Fibroblast of skin of left biceps (primary cell): ENCODE measurements at places on chromosomes 5 and 9.

DNA sequence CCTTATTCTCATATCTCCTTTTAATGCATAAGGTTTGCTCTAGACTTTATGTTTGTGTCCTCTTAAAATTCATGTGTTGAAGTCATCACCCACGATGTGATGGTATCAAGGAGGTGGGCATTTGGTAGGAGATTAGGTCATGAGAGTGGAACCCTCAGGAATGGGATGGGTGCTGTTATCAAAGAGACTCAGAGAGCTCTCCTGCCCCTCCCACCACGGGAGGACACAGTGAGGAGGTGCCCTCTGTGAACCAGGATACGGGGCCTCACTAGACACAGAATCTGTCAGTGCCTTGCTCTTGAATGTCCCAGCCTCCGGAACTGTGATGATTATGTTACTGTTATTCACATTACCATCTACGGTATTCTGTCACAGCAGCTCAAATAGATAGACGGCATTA lies 359.0 kb downstream of the IRX1 start:
- no peak for DNase-seq

DNA sequence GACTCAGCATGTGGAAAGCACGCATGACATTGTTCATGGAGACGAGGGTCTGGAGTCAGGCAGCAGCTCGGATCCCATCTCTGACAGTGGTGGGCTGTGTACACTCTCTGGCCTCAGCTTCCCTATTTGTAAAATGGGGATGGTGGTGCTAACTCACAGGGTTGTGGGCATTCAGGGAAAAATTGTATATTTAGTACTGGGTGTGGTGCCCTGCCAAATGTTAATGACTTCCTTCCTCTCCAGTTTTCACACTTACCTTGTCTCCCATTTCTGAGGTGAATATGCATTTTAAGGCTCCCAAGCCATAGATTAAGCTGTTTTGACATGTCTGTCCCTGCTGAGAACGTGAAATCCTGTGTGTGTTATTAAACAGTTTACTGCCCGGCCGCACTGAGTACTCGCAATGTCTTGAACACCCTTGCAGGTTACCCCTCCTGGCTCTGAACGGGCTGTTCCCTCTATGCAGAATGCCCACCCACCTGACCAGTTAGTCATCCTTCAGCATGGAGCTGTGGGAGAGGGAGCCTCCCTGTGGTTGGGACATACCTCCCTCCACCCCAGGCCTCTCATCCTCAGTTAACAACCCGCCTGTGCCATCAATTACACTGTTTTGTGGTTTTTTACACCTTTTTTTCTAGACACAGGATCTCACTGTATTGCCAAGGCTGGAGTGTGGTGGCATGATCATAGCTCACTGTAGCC lies 25.8 kb downstream of the TJP2 start:
- no peak for DNase-seq

DNA sequence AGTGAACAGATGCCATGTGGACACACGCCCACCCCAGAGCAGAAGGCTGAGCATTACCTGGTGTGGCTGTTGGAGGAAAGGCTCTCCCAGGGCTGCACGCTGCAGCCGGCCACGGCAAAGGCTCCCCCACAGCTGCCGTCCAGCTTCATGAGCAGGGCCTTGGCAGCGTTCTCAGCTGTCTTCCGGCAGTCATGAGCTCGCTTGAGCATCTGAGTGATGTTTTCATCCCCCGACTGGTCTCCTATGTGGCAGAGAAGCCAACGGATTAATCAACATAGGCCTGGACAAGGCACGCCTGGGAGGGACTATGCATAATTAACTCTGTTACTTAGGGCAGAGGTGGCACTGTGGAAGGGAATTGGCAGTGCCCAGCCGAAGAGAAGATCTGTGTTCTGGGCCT lies 87.3 kb downstream of the DCP2 start:
- no peak for DNase-seq

DNA sequence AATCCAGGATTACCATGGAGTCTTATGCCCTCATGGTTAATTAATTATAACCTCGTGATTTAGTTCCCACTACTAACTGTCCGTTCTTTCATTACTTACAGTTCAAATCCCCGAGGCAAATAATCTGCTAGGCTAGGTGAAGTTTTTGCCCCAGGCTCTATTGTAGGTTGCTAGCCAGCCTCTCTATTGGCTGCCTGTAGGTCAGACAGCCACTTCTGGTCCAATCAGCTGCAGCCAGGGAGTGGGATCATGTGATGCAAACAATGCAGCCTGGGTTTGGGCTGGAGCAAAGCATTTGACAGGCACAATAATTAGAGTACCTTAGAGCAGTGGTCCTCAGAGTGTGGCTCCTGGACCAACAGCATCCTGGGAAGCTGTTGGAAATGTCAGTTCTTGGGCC lies 17.7 kb downstream of the TMEM252 start:
- no peak for DNase-seq

DNA sequence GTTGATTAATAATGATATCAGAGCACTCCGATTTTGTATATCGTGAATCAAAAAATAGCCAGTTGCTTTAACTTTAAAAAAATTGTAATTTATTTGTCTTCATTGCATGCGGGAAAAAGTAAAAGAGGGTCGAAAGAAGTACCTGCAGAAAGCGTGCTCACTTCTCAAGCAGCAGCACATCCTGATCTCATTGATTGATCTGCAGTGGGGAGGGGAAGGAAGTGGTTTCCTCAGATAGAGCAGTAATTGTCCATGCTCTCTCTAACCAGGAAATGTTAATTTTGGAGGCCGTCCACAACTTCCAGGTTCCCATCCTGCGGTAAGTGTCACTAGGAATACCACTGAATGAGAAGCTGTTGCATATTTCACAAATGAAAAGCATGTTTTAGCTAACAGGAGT lies 63.2 kb downstream of the SYK start:
- DNase-seq: no peak

DNA sequence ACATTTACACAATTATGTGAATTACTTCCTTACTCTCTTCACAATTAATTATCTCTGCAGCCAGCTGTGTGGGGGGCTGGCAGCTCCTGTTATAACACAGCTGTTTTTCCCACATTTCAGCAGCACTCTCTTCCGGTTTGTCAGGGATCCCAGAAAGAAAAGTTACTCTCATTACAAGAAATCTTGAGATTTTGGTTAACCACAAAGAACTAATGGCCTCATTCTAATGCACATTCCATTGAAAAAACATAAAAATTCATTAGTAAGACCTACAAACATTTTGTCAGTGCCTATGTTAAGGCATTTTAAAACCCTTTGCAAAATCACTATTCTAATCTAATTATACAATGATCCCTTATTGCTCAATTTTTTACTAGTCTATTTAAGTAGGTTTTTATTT lies 64.1 kb downstream of the PDE4D start:
- peak; percentile 75 for DNase-seq
